ENCODE measurements at places on chromosomes 12 and 14.

- H3K4me3 ChIP-seq, result no peak overlapping the region
- H3K36me3 ChIP-seq, result peaks cover 4% of the 10 kb centered on the region
- peaks cover 84% of the 10 kb centered on the region for H3K27me3 ChIP-seq
These were observed 700 bp downstream of the SIX6 start for GRCh38 chr14:60509438-60510253.

GRCh38 chr12:4505376-4505986, 33.2 kb upstream of the RAD51AP1 start:
- no peak overlapping the region for H3K27ac ChIP-seq
- peaks cover 26% of the 10 kb centered on the region for H3K4me1 ChIP-seq
- H3K4me3 ChIP-seq, result no peak overlapping the region
- DNase-seq, result no peak

DNA sequence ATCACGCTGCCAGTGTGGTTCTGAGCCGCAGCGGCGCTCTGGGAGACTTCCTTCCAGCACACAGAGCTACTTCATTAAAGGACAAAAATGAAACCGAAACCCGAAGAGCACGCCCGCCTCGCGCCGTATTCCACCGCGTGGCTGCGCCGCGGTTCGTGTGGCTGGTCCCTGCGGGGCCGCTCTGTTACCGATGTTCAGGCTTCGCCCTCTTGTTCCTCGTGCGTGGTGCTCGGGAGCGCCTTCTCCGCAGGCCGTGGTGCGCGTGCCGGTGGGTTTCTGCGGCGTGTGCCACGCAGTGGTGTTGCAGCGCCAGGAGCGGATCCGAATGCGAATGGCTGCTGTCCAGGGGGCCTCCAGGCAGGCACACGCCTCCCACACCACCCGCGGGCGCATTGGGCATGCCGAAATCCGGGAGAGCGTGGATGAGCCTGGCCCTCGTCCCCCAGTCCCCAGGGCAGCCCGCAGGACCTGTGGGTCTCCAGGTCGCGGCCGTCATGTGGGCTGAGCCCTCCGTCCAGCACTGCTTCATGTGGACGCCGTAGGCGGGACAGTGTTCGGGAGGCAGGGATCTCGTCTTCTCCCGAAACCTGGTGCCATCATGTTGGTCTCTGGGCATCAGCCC, 91.2 kb downstream of the ADGRD1 start:
- no peak for DNase-seq
- no peak overlapping the region for H3K4me3 ChIP-seq
- H3K27ac ChIP-seq, result no peak overlapping the region
- H3K4me1 ChIP-seq, result no peaks in the 10 kb centered on the region
- no peaks in the 10 kb centered on the region for H3K27me3 ChIP-seq
- H3K36me3 ChIP-seq, result no peaks in the 10 kb centered on the region

DNA sequence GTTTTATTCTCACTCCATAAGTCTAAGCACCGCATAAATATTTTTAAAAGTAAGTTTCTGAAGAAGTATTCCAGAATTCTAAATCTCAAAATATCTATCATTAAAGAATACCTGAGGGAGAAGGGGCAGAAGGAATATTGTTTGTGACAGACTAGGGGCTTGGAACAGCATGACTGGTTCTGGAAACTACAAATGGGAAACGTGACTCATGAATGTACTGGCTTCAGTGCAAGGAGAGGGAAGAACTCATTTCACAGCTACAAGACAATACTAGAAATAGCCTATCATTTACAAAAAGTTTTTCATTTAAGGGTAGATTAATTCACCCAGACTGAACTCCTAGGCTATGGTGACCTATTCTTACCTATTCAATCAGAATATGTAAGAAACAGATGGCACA, 121.3 kb downstream of the SLC25A21 start:
- H3K4me1 ChIP-seq, result no peaks in the 10 kb centered on the region
- no peaks in the 10 kb centered on the region for H3K36me3 ChIP-seq
- DNase-seq, result no peak

DNA sequence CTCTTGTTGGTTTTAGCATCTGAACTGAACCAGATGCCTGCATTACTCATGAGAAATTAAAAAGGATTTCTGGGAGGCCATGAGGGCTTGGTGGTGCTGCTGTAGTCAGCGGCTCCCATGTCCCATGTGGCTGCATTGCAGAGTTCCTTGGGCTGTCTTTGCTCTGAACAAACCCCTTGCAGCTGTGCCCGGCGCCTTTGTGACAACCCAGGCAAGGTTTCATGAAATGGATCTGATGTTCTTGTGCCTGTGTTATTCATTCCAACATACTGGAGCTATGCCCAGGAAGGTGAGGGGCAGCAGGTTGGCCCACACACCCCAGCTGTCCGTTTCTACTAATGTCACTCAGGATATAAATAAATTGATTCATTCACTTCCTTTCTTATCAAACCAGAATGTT, 40.8 kb downstream of the TGFB3 start:
- no peak overlapping the region for H3K27ac ChIP-seq
- no peaks in the 10 kb centered on the region for H3K36me3 ChIP-seq
- DNase-seq, result no peak
- no peaks in the 10 kb centered on the region for H3K4me1 ChIP-seq
- no peaks in the 10 kb centered on the region for H3K27me3 ChIP-seq

DNA sequence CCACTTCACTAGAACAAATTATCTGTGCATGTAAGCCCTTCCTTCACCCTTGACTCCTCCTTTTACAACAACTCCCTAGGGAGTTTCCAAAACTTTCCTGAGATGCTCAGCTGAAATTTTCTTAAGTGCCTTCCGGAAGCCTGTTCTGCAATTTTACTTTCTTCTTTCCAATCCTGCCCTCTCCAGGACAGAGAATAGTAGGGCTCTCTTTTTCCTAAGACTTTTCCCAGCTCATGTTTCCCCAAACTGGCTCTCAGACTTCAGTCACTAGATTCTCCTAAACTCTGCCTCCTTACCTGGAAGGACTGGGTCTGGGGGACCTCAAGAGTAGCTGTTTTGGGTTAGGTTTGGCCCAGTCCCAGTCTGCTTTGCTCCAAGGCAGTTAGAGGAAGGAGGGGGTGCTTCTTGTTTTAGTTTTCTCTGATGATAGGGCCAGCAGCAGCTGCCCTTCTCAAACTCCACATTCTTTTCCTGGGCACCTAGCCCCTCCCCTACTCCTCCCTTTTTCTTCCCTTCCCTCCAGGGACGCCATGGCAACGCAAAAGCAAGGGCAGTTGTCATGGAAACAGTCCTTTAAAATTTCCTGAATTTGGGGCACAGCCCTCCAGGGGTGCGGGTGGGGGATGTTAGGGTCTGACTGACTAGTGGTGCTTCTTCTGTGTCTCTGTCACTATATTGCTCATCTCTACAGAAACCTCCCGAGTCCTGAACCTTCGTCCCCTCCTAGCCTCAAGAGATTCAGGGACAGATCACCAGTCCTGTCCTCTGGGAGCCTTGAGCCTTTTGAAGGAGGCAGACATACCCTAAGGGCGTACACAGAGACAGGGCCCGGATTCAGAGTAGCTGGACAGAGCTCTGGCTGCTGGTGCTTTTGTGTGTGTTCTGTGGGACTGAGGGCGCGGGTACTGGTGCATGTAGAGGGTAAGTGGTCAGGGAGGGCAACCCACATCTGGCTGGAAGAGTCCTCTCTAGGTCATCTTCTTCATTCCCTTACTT, 17.0 kb downstream of the PPP1R1A start:
- no peak overlapping the region for H3K27ac ChIP-seq
- no peaks in the 10 kb centered on the region for H3K27me3 ChIP-seq
- no peak for DNase-seq
- no peak overlapping the region for H3K4me3 ChIP-seq
- peaks cover 38% of the 10 kb centered on the region for H3K36me3 ChIP-seq

DNA sequence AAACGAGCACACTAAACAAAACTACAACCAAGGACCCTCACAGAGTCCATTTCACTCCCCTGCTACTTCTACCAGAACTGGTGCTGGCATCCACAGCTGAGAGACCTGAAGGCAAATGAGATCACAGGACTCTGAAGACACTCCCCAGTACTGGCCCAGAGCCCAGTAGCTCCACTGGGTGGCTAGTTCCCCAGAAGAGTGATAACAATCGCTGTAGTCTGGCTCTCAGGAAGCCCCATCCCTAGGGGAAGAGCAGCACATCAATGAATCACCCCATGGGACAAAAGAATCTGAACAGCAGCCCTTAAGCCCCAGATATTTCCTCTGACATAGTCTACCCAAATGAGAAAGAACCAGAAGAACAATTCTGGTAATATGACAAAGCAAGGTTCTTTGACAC, 190.7 kb upstream of the BMP4 start:
- H3K4me1 ChIP-seq, result no peaks in the 10 kb centered on the region
- no peak overlapping the region for H3K4me3 ChIP-seq
- no peak overlapping the region for H3K27ac ChIP-seq
- no peak for DNase-seq

Data from activated T-helper 2 cell treated with anti-CD3 and anti-CD28 coated beads, Interferon-gamma antibody, Interleukin-2, Interleukin-4, amounts not matched to agents 10 μg/mL and 5 μg/mL and 100 μg/mL, durations not matched to agents 14 hours and 24 hours and 36 hours (primary cell).